H9 (cell line): ENCODE measurements at places on chromosomes 2 and 18. TPM values are rescaled to one million over a fixed set of nuclear protein-coding genes. Genes with fewer than 3 reads are reported as not detected.

The CFAP65 gene
- 0.18 and 0.20 TPM in 2 replicates for total RNA-seq

The CCDC142 gene
- total RNA-seq: 21.5 and 21.6 TPM in 2 replicates

The ST8SIA5 gene
- 0.63 and 0.75 TPM in 2 replicates for total RNA-seq

GRCh38 chr2:88161446-88162244 is 8.5 kb upstream of the THNSL2 start:
- no peak for DNase-seq

DNA sequence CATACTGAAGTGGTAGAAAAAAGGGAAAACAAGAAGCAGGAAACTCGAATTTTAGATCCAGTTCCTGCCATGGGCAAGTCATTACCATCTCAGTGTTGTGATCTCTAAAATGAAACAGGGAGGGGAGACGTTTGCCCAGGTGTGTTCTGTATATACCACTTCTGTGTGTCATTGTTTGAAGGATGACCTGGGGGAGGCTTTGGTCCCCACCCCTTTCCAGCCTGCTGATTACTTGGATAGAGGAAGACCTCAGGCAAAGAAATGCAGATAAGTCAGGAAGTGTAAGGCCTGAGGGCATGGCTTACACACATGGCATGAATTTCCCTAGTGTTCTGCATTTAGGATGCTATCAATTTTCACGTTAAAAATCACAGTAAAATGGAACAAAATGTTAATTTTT is 205.2 kb upstream of the CXCR4 start:
- no peak for DNase-seq

GRCh38 chr2:59770651-59771050 is 782.8 kb downstream of the BCL11A start:
- no peak for DNase-seq

- no peak for DNase-seq
These were observed 185.1 kb downstream of the NEDD4L start for GRCh38 chr18:58229162-58229561.

GRCh38 chr2:10141736-10142639 is 19.4 kb downstream of the RRM2 start:
- DNase-seq: peak; percentile 72

- no peak for DNase-seq
These were observed 5.0 kb upstream of the APCDD1 start for GRCh38 chr18:10449396-10449795.

DNA sequence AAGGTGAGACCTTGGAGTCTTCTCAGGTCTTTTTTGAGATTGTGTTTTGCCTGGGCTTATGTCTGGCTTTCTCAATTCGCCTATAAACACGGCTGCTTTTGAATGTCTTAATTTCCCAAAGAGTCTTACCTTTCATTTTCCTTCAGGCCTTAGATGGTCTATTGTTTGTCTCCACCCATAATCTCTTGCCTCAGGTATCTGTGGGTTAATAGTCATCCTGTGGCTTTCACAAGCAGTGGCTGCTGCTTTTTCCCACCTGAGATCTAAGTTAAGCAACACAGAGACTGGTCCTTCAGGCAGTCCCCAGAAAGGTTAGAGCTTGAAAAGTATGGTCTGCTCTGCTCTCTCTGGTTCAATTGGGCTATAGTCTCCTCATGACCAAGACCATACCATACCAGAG is 275.3 kb downstream of the INSIG2 start:
- DNase-seq: no peak

GRCh38 chr18:524466-524865 is 24.0 kb upstream of the COLEC12 start:
- no peak for DNase-seq

DNA sequence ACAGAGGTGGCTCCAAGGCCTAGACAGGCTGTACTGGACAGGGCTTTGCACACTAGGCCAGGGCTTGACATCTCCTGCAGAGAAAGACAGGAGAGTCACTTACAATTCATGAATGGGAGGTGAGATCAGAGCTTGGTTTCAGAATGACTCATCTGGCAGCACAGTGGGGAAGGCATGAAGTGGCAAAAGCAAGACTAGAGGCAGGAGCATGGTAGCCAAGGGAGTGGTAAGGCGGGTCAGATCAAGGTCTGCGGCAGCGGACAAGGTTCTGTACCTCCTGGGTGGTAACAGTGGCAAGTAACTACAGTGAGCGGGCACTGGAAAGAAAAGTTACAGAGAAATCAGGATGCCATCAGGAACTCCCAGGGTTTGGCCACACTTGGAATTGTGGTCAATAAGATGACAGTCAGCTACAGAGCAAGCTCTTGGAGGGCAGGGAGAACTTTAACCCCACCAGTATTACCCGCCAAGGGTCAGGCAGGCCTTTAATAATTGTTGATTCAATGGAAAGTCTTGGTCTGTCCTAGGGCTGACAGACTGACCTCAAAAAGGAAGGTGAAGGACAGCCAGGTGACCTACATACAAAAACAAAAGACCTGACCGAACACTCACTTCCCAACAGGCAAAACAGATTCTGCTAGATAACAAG is 5.7 kb downstream of the MCFD2 start:
- DNase-seq: no peak

GRCh38 chr2:176960061-176960460 is 252.5 kb upstream of the HNRNPA3 start:
- no peak for DNase-seq

DNA sequence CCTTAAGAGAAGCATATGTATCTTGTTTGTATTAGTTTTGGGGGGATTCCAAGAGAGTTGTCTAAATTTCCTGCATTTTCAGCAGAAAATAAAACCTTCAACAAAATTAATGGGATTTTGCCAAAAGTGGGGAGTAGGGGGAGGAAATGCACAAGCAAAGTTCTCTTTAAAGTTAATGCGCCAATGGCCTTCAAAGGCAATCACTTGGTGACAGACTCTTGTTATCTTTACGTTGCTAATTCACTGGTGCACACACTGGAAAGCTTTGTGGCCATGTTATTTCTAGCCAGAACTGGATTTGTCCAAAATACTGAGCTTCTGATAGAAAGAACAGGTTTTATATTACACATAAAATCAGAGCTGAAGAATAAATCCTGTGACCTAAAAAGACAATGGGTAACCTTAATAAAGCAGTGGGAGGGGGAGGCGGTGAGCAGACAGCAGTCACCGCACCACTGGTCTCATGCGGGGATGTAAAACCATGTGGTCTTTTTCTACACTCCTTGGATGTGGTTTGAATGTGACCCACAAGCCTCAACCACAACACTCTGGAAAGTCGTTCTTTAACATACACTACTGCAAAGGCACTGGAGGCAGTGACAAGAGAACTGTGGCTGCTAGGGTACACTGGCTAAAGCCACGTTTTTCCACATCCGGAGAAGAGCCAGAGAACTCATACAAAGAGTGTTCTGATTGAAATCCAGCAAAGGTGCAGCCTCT is 176.9 kb upstream of the SMAD7 start:
- no peak for DNase-seq
